ENCODE measurements at places on chromosomes 2 and 18.

DNA sequence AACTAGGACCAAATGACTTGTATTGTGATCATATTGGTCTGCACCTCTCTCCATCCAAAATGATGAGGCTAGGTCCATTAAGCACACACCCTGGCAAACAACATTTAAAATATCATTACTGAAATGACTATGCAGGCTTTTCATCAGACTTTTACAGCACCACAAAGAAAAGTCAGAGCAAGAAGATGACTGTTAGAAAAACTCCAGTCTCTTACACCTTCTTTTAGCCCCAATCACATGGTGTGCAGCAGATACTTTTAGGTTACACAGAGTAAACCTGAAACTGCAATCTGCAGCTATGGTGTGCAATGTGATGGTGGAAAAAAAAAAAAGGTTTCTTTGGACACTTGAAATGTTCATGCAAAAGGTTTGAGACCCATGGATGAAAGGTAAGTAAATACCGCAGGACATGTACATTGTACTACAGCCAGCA lies 5.4 kb upstream of the POLI start:
- no peak for DNase-seq

GRCh38 chr2:160836755-160837154 lies 323.5 kb upstream of the TANK start:
- DNase-seq = no peak

- no peak for DNase-seq
These were observed 14.4 kb downstream of the COPS9 start for GRCh38 chr2:240121675-240122074.

GRCh38 chr2:48583961-48584360 lies 33.7 kb upstream of the GTF2A1L start:
- no peak for DNase-seq

GRCh38 chr2:113104054-113104611 lies 23.3 kb upstream of the IL1RN start:
- no peak for DNase-seq

DNA sequence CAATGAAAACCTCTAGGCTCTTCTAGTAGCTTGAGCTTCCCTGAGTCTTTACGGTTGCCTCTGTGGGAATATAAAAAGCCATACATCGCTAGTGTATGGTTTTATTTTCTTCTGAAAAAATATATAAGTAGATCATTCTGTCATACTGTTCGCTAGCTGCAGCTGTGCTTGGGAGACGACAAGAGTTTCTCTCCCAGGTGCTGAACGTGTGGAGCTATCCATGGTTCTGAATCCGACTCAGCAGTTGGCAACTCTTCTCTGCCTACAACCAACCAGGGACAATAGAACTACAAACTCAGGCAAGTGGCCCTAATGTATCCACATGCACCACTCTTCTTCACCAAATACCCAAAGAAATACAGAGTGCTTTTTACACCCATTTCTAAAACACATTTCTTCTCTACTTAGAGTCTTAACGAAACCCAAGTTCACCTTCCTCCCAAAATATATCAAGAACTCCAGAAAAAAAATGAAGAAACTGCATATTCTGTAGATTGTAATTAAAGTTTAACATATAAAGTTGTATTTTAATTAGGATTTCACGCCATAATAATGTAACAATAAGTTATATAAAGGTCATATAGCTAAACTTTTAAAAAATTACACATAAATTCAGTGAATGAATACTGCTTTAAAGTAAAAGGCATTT lies 2.2 kb upstream of the KCNH7 start:
- DNase-seq = peak; percentile 54

DNA sequence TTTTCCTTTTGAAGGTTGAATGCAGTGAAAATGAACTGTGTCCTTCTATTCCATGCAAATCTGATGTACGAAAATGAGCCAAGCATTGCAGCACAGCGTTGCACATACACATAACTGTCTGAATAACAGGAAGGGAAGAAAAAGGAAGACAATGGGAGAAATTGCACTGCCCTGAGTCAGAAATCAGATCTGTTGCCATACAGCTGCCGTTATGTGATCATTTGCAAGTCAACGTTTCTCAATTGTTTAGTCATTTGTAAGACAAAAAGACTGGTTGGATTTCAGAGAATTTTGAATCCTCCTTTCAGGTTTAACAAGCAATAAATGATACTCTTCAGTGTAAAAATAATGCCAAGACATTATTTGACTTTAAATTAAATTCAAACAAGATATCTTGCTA lies 284.1 kb downstream of the DSEL start:
- peak; percentile 85 for DNase-seq

DNA sequence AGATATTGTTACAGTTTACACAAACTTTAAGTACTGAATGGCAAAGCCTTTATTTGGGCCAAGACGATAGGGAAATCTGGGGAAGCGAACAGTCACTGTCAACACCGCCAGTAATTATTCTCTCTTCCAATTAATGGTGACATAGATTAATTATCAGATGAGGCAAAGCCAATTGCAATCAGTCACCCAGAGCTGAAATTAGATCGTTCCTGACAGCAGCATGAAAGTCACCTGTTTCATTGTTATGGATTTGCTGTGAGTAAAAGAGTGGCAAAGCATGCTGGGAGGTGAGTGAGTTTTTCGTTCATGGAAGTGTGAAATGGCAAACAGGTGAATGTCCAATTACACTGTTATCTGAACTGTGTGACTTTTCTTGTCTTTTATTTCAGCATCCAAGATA lies 164.8 kb upstream of the KLHL14 start:
- no peak for DNase-seq

Measured in glomerular endothelial cell (primary cell).